ENCODE measurements at places on chromosomes 2 and 18. TPM values are rescaled to one million over a fixed set of nuclear protein-coding genes. Genes with fewer than 3 reads are reported as not detected.

The OSR1 gene
- total RNA-seq: not detected

The BMP10 gene
- total RNA-seq: not detected

The RIT2 gene
- total RNA-seq: not detected

The DES gene
- total RNA-seq: not detected

The CNTNAP5 gene
- not detected for total RNA-seq

The PLEKHH2 gene
- 0.52 TPM for total RNA-seq

The THSD7B gene
- not detected for total RNA-seq

The ZAP70 gene
- 240 TPM for total RNA-seq

The REG3A gene
- total RNA-seq: not detected

The WIPF1 gene
- 280 TPM for total RNA-seq

The ERCC3 gene
- total RNA-seq: 60.2 TPM

The LYG2 gene
- total RNA-seq: not detected

The NPC1 gene
- 26.3 TPM for total RNA-seq

The SP5 gene
- 0.09 TPM for total RNA-seq

The UGT1A5 gene
- not detected for total RNA-seq

The IL1R2 gene
- total RNA-seq: 1.6 TPM

The VIL1 gene
- total RNA-seq: not detected

The DUSP19 gene
- total RNA-seq: 1.0 TPM

The TUBA4B gene
- total RNA-seq: not detected

The RAB3GAP1 gene
- 24.2 TPM for total RNA-seq
